ENCODE measurements at places on chromosomes 5 and 9.

- no peak for DNase-seq
Observed at GRCh38 chr5:104538734-104539133, 976.1 kb upstream of the NUDT12 start.

- DNase-seq, result no peak
Observed at GRCh38 chr9:115913696-115914095, 239.9 kb upstream of the PAPPA start.

- no peak for DNase-seq
Observed at GRCh38 chr5:128632264-128632663, 94.2 kb upstream of the FBN2 start.

DNA sequence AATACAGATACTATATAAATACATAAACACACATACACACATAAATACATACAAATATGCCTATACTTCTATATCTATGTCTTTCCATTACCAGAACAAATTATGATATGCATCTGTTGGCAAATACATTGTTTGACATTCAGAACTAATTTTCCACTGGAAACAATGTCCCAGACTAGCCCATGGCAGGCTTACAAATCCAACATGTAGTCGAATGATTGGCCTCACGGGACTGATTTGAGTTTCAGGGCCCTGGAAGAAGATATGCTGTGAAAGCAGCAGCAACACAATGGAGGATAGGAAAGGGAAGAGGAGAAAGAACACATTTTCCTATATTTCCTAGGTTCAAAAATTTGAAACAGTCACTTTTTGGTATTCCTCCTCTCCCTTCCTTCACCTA is 881.1 kb upstream of the DMAC1 start:
- no peak for DNase-seq
